ENCODE measurements at places on chromosomes 5 and 9.

DNA sequence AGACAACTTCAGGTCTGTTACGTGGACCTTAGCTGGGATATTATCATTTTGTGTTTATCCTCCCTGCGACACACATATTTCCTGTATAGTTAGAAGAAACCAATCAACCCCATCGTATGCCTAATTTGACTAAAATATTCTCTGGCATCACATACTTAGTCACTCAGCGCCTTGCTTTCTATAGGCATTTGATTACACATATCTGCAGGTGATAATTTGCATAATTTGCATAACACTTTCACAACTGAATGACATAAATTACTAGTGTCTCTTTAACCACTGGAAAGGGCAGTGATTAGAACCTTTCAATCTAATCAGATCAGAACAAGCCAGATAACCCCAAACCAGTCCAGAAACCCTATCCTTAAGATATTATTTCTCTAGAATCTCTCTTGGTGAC, 390.2 kb downstream of the TLR4 start:
- DNase-seq, result no peak

- no peak for DNase-seq
These were observed 177.3 kb upstream of the HMHB1 start for GRCh38 chr5:143634689-143635088.

DNA sequence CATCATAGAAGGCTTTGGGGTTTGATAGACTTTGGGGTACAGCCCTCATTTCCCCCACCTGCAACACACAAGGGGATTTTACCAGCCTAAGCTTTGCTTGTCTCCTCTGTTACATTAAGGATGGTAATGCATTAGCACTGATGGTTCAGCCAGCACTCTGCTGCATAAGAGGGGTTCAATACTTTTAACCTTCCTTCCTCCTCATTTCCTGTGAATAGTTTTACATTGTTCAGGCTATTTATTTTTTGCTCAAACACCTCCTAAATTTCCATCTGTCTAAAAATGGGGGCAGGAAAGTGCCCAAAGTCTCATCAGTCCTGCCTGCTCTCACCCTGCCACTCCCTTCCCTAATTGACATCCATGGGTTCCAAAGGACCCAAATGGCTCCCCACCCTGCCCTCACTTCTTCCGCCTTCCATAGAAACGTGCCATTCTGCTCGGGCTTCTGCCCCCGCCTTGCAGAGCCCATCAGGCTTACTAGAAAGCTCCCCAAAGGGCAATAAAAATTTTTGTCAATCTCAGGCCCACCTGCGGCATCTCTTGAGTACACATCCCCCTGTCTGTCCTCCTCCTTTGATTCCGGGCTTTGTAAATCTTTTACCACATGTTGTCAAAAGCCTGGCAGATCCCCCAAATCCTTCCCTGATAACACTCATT, 239.5 kb upstream of the SLC24A2 start:
- no peak for DNase-seq

DNA sequence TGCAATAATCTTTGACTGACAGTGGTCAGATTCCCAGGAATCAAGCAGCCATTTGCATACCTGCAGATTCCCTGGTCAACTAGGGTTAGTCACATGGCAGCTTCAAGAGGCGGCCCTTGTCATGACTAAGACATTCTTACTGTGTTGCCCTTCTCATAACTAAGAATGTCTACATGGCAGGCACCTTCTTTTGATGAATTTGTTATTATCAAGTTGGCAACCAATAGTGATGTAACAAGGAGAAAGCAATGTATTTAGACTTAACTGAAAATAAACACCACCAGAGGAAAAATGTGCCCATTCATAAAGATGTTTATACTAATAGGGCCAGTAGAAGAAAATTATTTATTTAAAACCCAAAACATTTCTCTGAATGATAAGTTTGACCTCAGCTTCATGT, 215.6 kb downstream of the TLE1 start:
- no peak for DNase-seq

GRCh38 chr5:133130387-133131118, 78.7 kb downstream of the HSPA4 start:
- DNase-seq, result no peak

GRCh38 chr5:116313366-116313765, 228.5 kb downstream of the COMMD10 start:
- DNase-seq, result no peak

GRCh38 chr9:127825319-127826051, 22.8 kb downstream of the FPGS start:
- DNase-seq, result no peak

Data from natural killer cell (primary cell).